ENCODE measurements at places on chromosomes 1 and 21.

- H3K4me1 ChIP-seq: peaks cover 30% of the 10 kb centered on the region
- H3K36me3 ChIP-seq: peaks cover 47% of the 10 kb centered on the region
- no peak for DNase-seq
- no peak overlapping the region for H3K27ac ChIP-seq
- no peaks in the 10 kb centered on the region for H3K27me3 ChIP-seq
These were observed 4.4 kb downstream of the NTPCR start for GRCh38 chr1:232954594-232955365.

- H3K27ac ChIP-seq: peak overlapping the region; percentile 99
- no peaks in the 10 kb centered on the region for H3K27me3 ChIP-seq
- DNase-seq: no peak
- peak overlapping the region; percentile 21 for H3K4me3 ChIP-seq
- peaks cover 44% of the 10 kb centered on the region for H3K4me1 ChIP-seq
These were observed 38.1 kb upstream of the LBR start for GRCh38 chr1:225465793-225466517.

GRCh38 chr21:37618081-37618480 is 251.5 kb downstream of the DYRK1A start:
- no peak for DNase-seq
- H3K4me3 ChIP-seq: no peak overlapping the region
- H3K36me3 ChIP-seq: no peaks in the 10 kb centered on the region
- no peak overlapping the region for H3K27ac ChIP-seq
- H3K27me3 ChIP-seq: peaks cover 4% of the 10 kb centered on the region

GRCh38 chr1:55571767-55572166 is 356.6 kb upstream of the USP24 start:
- no peaks in the 10 kb centered on the region for H3K27me3 ChIP-seq
- no peaks in the 10 kb centered on the region for H3K4me1 ChIP-seq
- no peak overlapping the region for H3K27ac ChIP-seq
- no peak for DNase-seq
- H3K36me3 ChIP-seq: no peaks in the 10 kb centered on the region
- no peak overlapping the region for H3K4me3 ChIP-seq

DNA sequence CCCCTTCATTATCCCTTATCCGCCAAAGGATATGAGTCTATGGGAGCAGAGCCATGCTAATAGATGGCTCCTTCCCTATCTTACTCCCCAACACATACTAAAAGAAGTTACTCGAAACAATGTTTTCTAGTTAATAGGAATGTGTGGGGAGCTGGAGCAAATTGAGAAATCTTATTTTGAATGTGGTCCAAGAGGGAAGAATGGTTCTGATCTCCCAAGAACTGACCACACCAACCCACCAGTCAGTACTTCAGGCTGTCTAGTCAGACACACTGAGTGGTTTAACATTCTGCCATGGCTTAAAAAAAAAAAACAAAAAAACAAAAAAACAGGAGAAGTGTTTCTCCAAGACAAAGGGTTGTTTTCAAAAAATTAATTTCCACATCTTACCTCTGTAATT is 31.5 kb upstream of the DNASE2B start:
- H3K4me1 ChIP-seq: peaks cover 7% of the 10 kb centered on the region
- no peak for DNase-seq
- H3K27ac ChIP-seq: no peak overlapping the region
- H3K27me3 ChIP-seq: no peaks in the 10 kb centered on the region

DNA sequence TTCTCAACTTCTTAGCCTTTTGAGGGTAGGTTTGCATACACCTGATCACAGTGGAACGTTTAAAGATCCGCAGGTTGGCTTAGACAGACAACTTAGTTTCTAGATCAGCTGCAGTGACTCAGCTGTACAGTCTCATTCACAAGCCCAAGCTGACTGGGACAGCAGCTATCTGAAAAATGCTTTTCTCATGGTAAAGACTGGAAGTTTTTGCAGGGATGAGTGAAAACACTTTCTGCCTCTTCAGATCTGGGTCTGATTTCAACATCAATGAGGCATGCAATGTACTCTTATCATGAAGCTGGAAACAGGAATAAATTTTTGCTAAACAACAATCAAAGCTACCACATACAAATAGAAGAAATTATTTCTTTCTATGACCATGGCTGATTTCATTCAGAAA is 61.1 kb upstream of the PTBP2 start:
- no peak for DNase-seq
- no peaks in the 10 kb centered on the region for H3K36me3 ChIP-seq
- no peaks in the 10 kb centered on the region for H3K4me1 ChIP-seq
- no peak overlapping the region for H3K4me3 ChIP-seq

DNA sequence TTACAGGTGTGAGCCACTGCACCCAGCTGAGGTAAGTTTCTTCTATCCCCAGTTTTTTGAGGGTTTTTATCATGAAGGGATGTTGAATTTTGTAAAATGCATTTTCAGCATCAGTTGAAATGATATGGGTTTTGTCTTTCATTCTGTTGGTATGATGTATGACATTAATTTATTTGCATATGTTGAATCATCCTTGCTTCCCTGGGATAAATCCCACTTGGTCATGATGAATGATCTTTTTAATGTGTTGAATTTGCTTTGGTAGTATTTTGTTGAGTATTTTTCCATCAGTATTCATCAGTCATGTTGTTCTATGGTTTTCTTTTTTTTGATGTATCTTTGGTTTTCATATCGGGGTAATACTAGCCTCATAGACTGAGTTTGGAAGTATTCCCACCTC is 141.0 kb downstream of the RPS6KC1 start:
- H3K27me3 ChIP-seq: no peaks in the 10 kb centered on the region
- H3K36me3 ChIP-seq: no peaks in the 10 kb centered on the region
- DNase-seq: no peak
- H3K4me3 ChIP-seq: no peak overlapping the region
- peaks cover 4% of the 10 kb centered on the region for H3K4me1 ChIP-seq
- H3K27ac ChIP-seq: no peak overlapping the region

- no peak overlapping the region for H3K27ac ChIP-seq
- H3K4me3 ChIP-seq: no peak overlapping the region
- no peaks in the 10 kb centered on the region for H3K36me3 ChIP-seq
- H3K27me3 ChIP-seq: peaks cover 9% of the 10 kb centered on the region
- no peak for DNase-seq
These were observed 126.7 kb downstream of the CDC42BPA start for GRCh38 chr1:227191607-227192006.

DNA sequence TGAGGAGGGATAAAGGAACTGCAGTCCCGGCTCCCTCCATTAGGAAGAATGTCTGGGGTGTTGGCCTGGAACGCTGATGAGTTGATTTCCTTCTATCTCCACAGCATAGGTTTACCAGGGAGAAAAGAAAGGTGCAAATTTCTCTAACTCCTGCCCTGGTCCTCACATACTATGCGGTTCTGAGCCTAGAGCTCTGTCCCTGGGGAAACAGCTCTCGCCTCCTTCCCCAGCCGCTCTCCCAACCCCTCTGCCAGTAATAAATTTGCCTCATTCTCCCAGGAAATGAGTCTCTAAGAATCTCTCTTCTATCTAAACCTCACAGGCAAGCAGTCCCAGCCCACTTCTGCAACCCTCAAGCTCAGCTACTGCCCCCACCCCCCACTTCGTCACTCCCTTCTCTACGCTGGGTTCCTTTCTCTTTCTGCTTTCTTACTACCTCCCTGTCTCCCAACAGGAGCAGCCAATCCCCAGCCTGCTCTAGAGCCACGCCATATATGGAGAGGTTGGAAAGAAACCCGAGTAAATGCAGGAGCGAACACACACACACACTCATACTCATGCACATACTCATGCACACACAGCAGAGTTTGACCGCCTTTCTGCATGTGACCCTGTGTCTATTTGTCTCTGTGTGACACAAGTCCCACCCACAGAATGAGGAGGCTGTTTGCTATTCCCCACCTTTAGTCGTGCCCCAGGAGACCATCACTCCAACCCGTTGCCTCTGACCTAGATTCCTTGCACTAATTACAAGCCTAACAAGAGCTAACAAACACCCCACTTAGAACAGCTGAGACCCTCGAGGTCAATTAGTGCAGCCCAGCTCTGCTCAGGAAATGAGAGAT is 13.4 kb downstream of the PLEKHO1 start:
- peaks cover 45% of the 10 kb centered on the region for H3K4me1 ChIP-seq
- DNase-seq: no peak
- no peak overlapping the region for H3K4me3 ChIP-seq
- H3K27ac ChIP-seq: no peak overlapping the region
- H3K36me3 ChIP-seq: peaks cover 20% of the 10 kb centered on the region

GRCh38 chr1:14666373-14666772 is 67.9 kb downstream of the KAZN start:
- no peaks in the 10 kb centered on the region for H3K36me3 ChIP-seq
- no peak for DNase-seq
- H3K4me3 ChIP-seq: no peak overlapping the region

GRCh38 chr1:32910319-32910718 is 9.1 kb upstream of the TMEM54 start:
- peaks cover 11% of the 10 kb centered on the region for H3K27me3 ChIP-seq
- no peak overlapping the region for H3K4me3 ChIP-seq
- no peak for DNase-seq
- no peak overlapping the region for H3K27ac ChIP-seq
- no peaks in the 10 kb centered on the region for H3K4me1 ChIP-seq
- no peaks in the 10 kb centered on the region for H3K36me3 ChIP-seq

DNA sequence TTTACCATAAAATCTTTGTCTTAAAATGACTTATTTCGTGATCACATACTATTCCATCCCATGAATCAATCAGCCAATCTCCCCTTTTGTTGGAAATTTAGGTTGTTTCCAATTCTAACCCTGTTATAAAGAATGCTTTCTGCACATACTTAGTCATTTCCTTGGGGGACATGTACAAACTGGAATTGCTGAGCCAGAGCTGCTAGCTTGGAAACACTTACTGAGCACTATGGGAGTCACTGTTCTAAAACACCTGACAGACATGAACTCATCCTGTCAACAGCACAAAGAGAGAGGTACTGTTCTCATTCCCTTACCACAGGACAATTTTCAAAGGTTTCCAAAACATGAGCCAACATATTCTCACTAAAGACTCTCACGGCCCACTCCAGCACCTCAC is 32.1 kb downstream of the AK2 start:
- peaks cover 61% of the 10 kb centered on the region for H3K36me3 ChIP-seq
- peaks cover 24% of the 10 kb centered on the region for H3K4me1 ChIP-seq
- H3K4me3 ChIP-seq: no peak overlapping the region
- H3K27me3 ChIP-seq: no peaks in the 10 kb centered on the region

DNA sequence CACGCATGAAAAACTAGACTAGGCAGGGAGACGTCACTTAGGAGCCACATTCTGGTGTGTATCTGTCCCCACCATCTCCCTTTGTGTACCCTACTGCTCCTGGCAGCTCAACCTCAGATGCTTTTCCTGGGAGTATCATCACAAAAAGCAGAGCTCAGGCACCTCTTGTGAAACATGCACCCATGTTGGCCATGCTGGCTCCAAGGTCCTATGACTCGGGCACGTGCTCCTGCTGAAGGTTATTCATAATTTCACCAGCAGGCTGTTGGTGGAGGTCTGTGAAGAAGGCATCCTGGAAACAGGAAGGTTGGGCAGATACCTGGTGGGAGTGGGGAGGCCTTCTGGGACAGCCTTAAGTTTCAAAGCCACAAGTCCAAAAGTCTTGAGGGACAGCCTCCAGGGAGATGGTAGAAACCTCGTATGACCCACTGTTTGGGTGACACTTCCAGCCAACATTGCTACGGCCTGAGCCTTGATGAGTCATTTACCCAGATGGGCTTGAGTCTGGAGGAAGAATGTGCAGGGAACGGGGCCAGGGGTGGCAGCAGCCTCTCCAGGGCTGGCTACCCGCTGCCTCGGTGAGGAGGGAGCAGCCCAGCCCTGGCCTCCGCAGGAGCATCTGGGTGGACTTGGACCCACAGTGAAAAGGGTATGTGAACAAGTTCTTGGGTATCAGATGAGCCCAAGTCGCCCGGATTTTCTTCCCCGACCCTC is 75.8 kb downstream of the PGBD5 start:
- no peak for DNase-seq
- H3K4me1 ChIP-seq: no peaks in the 10 kb centered on the region
- H3K4me3 ChIP-seq: no peak overlapping the region
- H3K36me3 ChIP-seq: no peaks in the 10 kb centered on the region
- no peaks in the 10 kb centered on the region for H3K27me3 ChIP-seq
- no peak overlapping the region for H3K27ac ChIP-seq

- H3K4me3 ChIP-seq: peak overlapping the region; percentile 0
- peaks cover 91% of the 10 kb centered on the region for H3K36me3 ChIP-seq
- no peak for DNase-seq
- H3K4me1 ChIP-seq: peaks cover 64% of the 10 kb centered on the region
- no peaks in the 10 kb centered on the region for H3K27me3 ChIP-seq
- H3K27ac ChIP-seq: peak overlapping the region; percentile 75
These were observed 26.0 kb downstream of the PTP4A2 start for GRCh38 chr1:31911994-31912780.

- H3K27ac ChIP-seq: no peak overlapping the region
- H3K27me3 ChIP-seq: no peaks in the 10 kb centered on the region
- DNase-seq: no peak
- peaks cover 53% of the 10 kb centered on the region for H3K36me3 ChIP-seq
- H3K4me3 ChIP-seq: no peak overlapping the region
These were observed 24.9 kb downstream of the VANGL1 start for GRCh38 chr1:115666702-115667101.

- no peak for DNase-seq
- peak overlapping the region; percentile 65 for H3K27ac ChIP-seq
- H3K36me3 ChIP-seq: peaks cover 99% of the 10 kb centered on the region
- H3K4me3 ChIP-seq: no peak overlapping the region
These were observed 38.7 kb downstream of the DHX9 start for GRCh38 chr1:182877842-182878241.

DNA sequence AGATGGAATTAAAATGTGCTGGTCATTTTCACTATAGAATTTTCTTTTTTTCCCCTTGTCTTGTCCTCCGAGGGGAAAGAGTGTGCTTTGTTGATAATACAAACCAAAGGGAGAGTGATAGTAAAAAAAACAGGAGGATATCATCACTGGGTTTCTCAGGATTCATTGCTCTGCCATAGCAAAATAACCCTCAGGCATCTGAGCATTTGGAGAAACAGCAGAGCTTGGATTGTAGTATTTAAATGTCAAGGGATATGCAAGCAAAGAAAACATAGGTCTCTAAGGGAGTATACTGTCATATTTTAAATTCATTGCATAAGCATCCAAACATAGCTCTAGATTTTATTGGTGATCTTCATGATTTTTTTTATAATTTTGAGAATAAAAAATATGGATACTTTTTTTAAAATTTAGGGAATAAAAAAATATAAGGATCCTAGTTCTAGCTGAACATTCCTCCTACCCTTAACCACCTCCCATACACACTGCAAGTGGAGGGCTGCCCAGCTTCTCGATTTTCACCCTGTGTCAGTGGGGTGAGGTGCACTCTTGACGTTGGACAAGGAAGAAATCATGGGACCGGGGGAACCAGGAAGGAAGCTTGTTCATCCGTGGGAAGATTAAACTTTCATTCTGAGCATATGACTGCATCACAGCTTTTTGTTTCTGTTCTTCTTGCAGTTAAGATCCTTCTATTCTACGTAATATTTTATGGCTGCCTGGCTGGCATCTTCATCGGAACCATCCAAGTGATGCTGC is 4.4 kb downstream of the ATP1B1 start:
- no peaks in the 10 kb centered on the region for H3K27me3 ChIP-seq
- no peak for DNase-seq
- H3K4me1 ChIP-seq: peaks cover 40% of the 10 kb centered on the region
- peak overlapping the region; percentile 3 for H3K27ac ChIP-seq
- peak overlapping the region; percentile 30 for H3K4me3 ChIP-seq
